Left forelimb (tissue), 1 donor: ENCODE measurements at places on chromosomes 1 and 21.

DNA sequence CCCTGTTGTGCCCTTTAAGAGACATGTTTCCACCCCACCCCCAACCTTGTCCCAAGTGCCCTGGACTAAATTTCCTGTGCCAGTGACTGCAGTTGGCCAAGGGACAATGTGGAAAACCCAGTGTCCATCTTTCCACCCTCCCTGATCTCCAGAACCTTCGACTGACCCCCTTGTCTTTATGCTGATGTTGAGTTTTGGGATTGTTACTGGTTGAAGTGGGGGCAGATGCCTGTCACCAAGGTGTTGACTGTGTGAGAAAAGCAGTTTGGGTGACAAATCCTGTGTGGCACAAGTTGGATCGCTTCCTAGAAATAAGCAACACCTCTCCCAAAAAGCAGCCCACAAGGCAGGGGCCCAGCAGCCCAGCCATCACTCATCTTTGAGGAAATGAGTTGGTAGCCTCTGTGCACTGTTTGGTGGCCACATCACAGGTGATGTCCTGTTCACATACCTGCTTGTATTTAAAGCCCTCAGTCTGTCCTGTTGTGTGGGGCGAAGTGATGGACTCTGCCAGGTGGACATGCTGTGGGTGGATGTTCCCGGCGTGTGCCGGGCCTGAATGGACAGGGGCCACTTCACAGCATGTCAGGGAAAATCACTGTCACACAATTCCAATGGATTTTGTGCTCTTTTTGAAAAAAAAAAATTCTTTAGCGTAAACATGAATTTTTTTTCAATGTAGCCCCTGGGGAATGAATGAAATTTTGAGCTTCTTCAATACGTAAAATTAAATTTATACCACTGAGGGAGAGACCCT, 6.6 kb upstream of the MIIP start:
- DNase-seq, result no peak

- no peak for DNase-seq
These were observed 21.9 kb upstream of the PIK3CD start for GRCh38 chr1:9629445-9630201.

- DNase-seq, result no peak
These were observed 73.5 kb upstream of the CLDN14 start for GRCh38 chr21:36553406-36553805.

DNA sequence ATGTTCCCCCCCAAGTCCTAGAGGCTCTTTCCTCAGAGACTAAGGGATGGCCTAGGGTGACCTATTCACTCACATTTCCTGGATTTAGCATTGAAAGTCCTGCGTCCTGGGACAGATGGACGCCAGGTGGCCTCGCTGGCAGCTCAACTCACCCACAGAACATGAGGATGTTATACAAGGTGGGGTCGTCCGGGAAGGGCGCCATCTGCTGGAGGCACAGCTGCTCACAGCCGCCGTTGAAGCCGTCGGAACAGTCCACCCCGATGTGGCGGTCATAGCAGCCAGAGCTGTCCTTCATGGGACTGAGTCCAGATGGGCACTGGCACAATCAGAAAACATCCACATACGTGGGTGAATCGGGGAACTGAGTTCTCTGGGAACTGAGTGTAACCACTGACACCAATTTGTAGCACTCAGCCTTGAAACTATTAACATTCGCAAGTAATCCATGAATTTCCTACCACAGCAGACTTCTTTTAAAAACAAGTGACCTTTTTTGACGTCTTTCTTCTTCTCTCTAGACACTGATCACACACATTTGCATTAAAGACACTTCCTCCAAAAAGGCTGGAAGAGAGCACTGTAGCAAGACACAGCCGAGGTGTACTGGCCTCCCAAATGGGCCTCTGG, 215.4 kb downstream of the ASTN1 start:
- no peak for DNase-seq

DNA sequence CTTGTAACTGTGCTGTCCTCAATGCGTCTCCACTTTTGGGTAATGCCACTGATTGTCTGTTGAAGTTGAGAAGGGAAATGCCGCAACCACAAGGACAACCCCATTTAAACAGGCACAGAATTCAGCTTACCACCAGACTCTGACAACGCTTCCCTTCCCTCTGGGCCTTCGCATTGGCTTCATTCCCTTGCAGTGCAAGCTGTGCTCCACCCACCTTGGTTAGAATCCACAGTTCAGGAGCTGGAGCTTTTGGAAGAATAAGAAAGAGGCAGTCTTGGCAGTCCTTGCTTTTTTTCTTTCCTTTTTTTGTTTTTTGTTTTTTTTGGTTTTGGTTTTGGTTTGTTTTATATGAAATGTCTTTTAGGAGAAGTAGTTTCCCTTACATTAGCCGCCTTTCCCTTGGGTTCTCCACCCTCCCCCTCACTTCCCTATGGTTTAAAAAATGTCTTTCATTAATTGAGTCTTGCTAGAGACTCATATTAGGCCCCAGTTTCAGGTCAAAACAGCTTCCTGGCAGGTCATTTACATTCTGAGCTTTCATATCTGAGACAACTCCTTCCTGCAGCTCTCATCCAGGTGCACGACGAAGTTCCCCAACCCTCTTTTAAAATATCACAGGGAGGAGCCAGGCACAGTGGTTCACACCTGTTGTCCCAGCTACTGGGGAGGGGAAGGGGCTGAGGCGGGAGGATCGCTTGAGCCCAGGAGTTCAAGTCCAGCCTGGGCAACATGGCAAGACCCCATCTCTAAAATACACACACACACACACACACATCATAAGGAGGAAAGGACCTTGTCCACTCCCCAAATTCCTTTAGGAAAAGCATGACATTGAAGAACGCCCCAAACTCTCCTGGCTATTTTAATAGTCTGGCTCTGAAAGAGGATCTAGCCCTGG, 20.7 kb upstream of the LAX1 start:
- DNase-seq, result peak; percentile 74

- DNase-seq, result no peak
These were observed 18.6 kb downstream of the AZIN2 start for GRCh38 chr1:33099290-33100118.

- no peak for DNase-seq
These were observed 2.2 kb downstream of the TBX15 start for GRCh38 chr1:118985640-118986554.

- DNase-seq, result no peak
These were observed 9.5 kb upstream of the TMEM39B start for GRCh38 chr1:32063261-32063681.

DNA sequence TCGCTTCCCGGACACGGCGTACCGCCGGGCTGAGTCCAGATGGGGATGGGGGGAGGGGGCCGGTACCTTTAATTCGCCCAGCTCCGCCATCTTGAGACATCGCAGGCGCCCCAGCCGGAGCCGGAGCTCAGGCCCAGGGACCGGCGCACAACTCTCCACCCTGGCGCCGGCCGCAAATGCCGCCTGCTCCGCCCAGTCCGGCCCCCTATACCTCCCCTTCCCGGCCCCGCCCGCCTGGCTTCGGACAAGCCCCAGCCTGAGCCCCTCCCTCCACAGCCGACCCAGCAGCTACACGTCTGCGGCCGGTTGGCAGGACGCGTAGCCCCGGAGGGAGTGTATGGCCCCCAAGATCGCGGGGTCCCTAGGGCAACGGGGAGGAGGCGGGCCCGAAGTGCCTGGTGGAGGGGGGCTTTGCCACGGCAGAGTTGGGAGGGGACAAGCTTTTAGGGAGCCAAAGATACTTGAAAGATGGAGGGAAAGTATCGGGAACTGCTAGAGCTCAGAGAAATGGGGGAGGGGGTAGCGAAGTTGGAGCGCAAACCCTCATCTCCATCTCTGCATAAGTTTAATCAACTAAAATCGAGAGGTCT, at the start of gene PIAS3:
PIAS3 (minus strand) TSS at position 181 of the 590 bp plus-strand sequence; CDS start at position 90, 91 bp downstream.
- DNase-seq, result peak; percentile 99

- no peak for DNase-seq
These were observed 137.6 kb upstream of the RNPC3 start for GRCh38 chr1:103387898-103388297.

GRCh38 chr1:93972341-93972740, 63.1 kb upstream of the GCLM start:
- DNase-seq, result no peak

GRCh38 chr21:36199021-36199420, 42.4 kb downstream of the DOP1B start:
- DNase-seq, result no peak

- DNase-seq, result no peak
These were observed 315.3 kb downstream of the OMA1 start for GRCh38 chr1:58231204-58231603.
